Kidney (tissue), 22 donors: ENCODE measurements at places on chromosomes 11 and 22.

DNA sequence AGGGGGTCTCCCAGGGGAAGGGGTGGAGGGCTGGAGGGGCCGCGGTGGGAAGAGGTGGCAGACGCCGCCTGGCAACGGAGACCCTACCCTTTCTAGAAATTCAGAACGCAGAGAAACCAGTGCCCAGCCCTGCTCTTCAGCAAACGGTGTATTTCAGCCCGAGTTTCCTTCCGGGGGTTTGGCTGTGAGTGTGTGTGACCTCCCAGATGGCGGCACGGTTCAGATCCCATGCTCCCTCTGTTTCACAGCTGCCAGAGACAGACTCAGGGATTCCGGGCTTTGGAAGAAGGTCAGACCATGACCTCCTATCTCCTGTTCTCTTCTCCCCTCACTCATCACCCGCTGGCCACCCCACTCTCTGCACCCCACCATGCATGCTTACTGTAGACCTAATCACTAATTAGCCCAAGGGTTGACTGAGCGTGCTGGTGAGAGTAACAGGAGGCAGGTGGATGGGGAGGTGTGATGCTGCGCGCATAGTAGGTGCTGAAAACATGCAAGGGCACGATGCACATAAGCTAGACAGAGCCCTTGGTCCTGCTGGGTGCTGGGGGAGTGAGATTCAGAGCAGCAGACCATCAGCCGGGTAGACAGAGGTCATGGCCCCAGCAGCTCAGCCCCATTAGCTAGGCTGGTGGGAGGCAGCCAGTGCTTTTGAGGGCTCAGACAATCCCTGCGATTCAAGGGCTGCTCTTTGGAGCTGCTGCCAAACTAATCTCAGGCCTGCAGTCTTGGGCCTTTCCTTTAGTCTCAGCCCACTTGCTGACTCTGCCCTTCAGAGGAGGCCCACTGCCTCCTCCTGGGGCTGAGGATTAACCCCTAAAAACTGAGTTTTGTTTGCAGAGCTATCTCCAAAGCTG is 256.5 kb upstream of the CADM1 start:
- no peak for DNase-seq

DNA sequence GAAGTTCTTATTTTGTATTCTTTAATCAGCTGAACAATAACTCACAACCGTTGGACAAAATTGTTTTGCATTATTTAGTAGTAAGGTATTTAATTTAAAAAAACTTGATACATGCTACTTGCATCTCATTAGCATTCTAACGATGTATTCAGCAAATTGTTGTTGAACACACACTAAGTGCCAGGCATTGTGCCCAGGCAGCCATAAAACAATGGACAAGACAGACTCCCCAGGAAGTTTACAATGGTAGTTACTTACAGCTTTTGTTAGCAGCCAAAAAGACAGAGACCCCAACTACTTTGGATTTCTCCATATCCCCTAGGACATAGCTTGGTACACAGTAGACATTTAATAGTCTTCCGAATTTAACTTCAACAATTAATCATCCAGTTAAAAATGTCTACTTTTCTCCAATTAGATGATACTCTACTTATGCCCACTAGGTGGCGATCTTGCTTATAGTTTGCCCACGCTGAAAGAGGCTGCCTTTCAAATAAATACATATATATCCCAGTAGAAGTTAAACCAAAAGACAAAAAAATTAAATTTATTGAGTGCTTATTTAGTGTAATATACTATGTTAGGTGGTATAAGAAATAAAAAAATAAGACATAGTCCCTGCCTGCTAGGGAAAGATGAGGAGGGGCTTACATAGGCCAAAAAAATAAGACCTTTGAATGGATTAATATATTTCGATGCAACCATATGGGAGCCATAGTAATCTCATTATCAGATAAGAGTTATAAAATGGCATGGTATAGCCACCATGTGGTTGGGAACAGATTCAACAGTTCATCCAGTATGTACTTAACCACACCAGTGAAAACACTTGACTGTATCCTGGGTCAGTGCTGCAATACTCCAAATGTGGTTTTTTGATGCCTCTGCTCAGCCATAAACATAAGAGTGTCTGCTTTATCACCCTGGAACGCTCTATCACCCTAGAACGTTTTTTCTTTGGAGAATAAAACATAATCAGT is 2.0 kb upstream of the FJX1 start:
- no peak for DNase-seq

- DNase-seq = no peak
These were observed 17.2 kb downstream of the HPS5 start for GRCh38 chr11:18304745-18305144.

GRCh38 chr11:78985663-78986062 is 411.0 kb upstream of the NARS2 start:
- DNase-seq = no peak

GRCh38 chr11:65829459-65829858 is 4.3 kb upstream of the SNX32 start:
- no peak for DNase-seq

DNA sequence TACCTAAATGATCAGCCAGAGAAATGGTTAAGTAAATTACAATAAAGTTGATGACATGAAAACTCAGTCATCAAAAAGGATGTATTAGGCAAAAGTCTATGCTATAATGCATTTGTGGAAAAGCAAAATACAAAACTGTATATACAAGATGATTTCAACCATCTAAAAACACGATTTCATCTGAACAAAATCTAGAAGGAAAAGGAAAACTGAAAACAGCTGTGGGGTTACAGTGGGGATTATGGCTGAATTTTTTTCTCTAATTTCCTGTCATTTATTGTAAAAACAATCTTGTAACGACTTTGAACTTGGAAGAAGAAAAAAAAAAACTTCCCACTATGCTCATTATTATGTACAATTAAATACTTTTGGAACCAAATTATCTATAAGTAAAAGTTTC is 30.3 kb downstream of the CHEK2 start:
- DNase-seq = peak; percentile 22

GRCh38 chr11:69099180-69099579 is 50.4 kb downstream of the TPCN2 start:
- DNase-seq = no peak
